ENCODE measurements at places on chromosomes 4 and X.
A peak's percentile ranks its signal among the peaks of the same experiment; 100 is the strongest.

DNA sequence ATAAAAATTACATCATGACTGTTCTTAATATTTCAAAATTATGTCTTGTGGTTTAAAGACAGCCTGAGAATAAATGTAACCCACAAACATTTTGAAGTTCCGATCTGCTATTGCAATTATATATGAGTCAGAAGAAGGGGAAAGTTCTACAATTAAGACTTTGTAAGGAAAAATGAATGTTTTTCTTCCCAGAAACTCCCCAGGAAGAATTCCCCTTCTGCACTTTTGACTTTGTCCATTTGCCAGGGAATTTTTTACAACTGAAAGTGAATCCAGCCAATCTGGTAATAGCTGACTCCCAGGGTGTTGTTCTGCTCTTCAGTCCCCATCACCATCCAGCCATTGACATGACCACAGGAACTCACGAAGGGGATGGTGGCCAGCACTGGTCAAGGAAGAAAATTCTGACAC is 61.6 kb upstream of the NOCT start:
- DNase-seq = peak; percentile 80

DNA sequence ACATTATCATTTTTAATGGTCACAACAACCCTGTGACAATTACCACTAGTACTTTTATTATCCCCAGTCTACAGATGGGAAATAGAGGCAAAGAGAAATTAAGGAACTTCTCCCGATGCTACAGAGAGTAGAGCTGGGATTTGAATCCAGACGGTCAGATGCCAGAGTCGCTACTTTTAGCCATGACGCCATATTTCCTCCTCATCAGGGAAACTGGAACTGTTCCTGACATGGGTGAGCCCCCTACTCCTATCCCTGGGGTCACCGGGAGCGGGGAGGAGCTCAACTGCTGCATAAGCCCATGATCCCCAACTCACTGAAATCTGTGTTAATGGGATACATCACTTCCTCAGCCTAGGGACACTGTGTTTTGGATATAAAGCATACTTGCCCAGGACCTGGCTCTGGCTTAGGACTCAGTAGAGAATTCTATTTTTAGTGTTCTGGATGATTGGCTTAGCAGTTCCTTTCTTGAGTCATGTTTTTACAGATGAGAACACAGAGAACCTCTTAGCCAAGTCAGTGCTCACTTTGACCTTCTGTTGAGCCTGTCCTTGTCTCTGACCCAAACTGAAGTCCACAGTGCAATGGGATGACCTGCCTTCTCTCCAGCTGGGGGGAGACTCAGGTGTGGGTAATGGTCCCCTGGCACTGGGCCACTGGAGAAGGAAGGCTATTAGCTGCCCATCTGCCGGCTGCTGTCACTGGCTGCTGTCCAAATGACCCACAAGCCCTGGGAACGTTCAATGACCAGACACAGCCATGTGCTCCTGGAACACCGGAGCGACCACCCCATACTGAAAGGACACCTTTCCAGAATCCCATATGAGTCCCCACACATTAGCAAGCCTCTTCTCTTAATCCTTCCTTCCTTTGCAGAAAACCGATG is 90.8 kb upstream of the SHISA3 start:
- DNase-seq = no peak

GRCh38 chr4:1010395-1011021 is 918 bp upstream of the FGFRL1 start:
- DNase-seq = peak; percentile 93

- no peak for DNase-seq
These were observed 2399.8 kb upstream of the TENM3 start for GRCh38 chr4:179843370-179843769.

DNA sequence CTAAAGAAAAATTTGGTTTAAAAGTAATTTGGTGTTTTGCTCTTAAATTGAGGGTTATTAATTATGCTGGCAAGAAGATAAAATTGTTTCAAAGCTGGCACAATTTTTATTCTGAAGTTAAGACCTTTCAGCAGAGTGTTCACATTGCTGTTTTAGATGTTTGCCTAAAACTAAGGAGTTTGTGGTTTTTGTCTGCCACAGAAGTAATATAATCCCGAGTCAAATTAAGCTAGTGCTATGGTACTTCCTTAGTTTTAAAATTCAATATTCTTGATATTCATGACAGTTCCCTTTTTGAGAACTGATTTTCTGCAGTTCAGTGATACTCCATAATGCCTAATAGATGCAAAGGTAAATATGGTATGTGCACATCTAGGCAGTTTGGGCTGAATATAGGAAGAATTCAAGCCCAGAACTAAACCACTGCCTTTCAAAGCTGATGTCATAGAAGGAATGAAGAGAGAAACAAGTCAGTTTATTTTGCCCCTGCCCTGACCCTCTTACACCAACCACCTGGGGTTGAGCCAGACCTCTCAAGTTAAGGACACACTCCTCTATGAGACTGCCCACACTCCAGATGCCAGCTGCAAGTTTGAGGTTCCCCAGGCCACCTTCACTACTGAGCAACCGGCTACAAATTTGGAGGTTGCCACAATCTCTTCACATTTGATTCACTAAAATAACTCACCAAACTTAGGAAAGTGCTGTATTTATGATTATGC is 32.1 kb upstream of the VEGFC start:
- no peak for DNase-seq

GRCh38 chrX:133999031-133999705 is 13.8 kb upstream of the GPC3 start:
- DNase-seq = peak; percentile 70

GRCh38 chrX:42219231-42219630 is 295.9 kb upstream of the CASK start:
- DNase-seq = no peak

GRCh38 chr4:70915036-70915815 is 13.1 kb downstream of the MOB1B start:
- peak; percentile 77 for DNase-seq

- no peak for DNase-seq
These were observed 8.0 kb downstream of the SHOX start for GRCh38 chrX:638482-639131.

DNA sequence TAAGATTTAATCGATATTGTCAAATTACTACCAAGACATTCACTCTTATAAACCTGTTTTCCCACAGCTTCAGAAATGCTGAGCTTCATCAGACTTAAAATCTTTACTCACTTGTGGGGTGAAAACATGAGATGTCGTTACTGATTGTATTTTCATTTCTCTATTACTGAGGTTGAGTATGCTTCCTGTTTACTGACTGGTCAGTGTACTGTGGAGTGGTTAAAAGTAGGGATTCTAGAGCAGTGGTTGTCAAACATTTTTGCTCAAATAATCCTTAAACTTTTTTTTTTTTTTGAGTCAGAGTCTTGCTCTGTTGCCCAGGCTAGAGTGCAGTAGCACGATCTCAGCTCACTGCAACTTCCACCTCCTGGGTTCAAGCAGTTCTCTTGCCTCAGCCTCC is 50.3 kb downstream of the NSUN7 start:
- DNase-seq = no peak

- DNase-seq = peak; percentile 65
These were observed 802 bp downstream of the COX18 start for GRCh38 chr4:73068491-73069337.

DNA sequence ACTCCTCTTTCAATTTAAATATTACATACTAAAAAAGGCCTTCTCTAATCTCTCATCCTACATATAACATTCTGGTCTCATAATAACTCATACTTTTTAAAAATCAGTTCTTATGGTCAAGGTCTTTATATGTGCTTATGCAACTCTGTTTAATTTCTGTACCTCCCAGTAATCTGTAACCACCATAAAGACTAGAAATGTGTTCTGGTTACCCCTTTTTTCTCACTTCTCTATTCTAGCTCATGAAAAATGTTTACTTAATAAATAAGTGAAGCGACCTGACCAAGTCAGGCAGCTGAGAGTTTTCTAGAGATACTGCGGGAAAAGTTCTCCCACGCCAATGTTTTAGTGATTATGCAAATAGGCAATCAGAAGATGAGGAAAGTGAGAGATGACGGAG is 548.8 kb upstream of the FAM241A start:
- DNase-seq = no peak

- DNase-seq = no peak
These were observed 415.0 kb downstream of the ZNF674 start for GRCh38 chrX:46130247-46130646.

GRCh38 chrX:97401586-97402136 is 518.0 kb downstream of the RPA4 start:
- peak; percentile 48 for DNase-seq

- DNase-seq = no peak
These were observed 45.0 kb downstream of the CCDC149 start for GRCh38 chr4:24867766-24868296.

GRCh38 chrX:120647127-120647526 is 17.3 kb upstream of the C1GALT1C1 start:
- DNase-seq = no peak

- DNase-seq = peak; percentile 21
These were observed 174.5 kb upstream of the DKK2 start for GRCh38 chr4:107210450-107211239.
